Peyer's patch (tissue), 4 donors: ENCODE measurements at places on chromosomes 7 and 10. TPM values are rescaled to one million over a fixed set of nuclear protein-coding genes. Genes with fewer than 3 reads are reported as not detected.

AGFG2 gene
- total RNA-seq: 63.6 TPM

CNTNAP2 gene
- 4.6 TPM for total RNA-seq

KCP gene
- total RNA-seq: 3.3 TPM

KAT6B gene
- total RNA-seq: 94.9 TPM

HOXA9 gene
- 71.2 TPM for total RNA-seq

HECW1 gene
- total RNA-seq: 3.9 TPM

LBX1 gene
- total RNA-seq: not detected

C1QL3 gene
- not detected for total RNA-seq

- H3K27me3 ChIP-seq: no peaks in the 10 kb centered on the region
- no peaks in the 10 kb centered on the region for H3K4me1 ChIP-seq
- H3K27ac ChIP-seq: no peak overlapping the region
These were observed 256.7 kb upstream of the DGKB start for GRCh38 chr7:15159261-15159660.

GRCh38 chr7:129073204-129073603 lies 18.3 kb upstream of the TNPO3 start:
- H3K27ac ChIP-seq: no peak overlapping the region
- H3K4me1 ChIP-seq: no peaks in the 10 kb centered on the region
- H3K27me3 ChIP-seq: no peaks in the 10 kb centered on the region
- H3K4me3 ChIP-seq: no peak overlapping the region

- H3K4me1 ChIP-seq: peaks cover 83% of the 10 kb centered on the region
- no peaks in the 10 kb centered on the region for H3K27me3 ChIP-seq
- no peak overlapping the region for H3K4me3 ChIP-seq
- no peak for DNase-seq
- H3K36me3 ChIP-seq: no peaks in the 10 kb centered on the region
These were observed 16.9 kb downstream of the TSPAN14 start for GRCh38 chr10:80471001-80471400.

GRCh38 chr7:118644346-118644745 lies 419.8 kb downstream of the ANKRD7 start:
- no peaks in the 10 kb centered on the region for H3K27me3 ChIP-seq
- no peak overlapping the region for H3K4me3 ChIP-seq
- H3K4me1 ChIP-seq: no peaks in the 10 kb centered on the region
- H3K27ac ChIP-seq: no peak overlapping the region

DNA sequence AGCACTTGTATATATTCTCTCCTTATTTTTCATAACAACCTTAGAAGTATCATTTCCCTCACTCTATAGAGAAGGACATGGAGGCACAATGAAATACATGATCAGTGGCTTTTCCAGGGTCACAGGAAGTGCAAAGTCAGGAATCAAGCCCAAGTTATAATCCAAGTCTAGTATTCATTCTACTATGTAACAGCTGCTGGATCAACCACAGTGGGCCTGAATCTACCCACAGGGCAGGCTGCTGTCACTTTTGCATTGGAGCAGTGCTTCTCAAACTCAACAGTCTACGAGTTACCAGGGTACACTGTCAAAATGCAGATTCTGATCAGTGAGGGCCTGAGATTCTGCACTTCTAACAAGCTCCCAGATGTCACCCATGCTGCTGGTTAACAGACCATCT lies 18.3 kb downstream of the ZDHHC16 start:
- peak overlapping the region; percentile 36 for H3K27ac ChIP-seq
- no peaks in the 10 kb centered on the region for H3K4me1 ChIP-seq
- no peaks in the 10 kb centered on the region for H3K27me3 ChIP-seq
- no peak overlapping the region for H3K4me3 ChIP-seq

GRCh38 chr10:115026056-115026745 lies 67.0 kb upstream of the ATRNL1 start:
- H3K36me3 ChIP-seq: no peaks in the 10 kb centered on the region
- H3K4me1 ChIP-seq: no peaks in the 10 kb centered on the region
- no peaks in the 10 kb centered on the region for H3K27me3 ChIP-seq

- H3K4me3 ChIP-seq: no peak overlapping the region
- DNase-seq: no peak
- H3K27ac ChIP-seq: no peak overlapping the region
- H3K4me1 ChIP-seq: no peaks in the 10 kb centered on the region
These were observed 125.2 kb downstream of the CCDC3 start for GRCh38 chr10:12876266-12876665.

- no peak overlapping the region for H3K27ac ChIP-seq
- no peak for DNase-seq
- no peaks in the 10 kb centered on the region for H3K27me3 ChIP-seq
- no peak overlapping the region for H3K4me3 ChIP-seq
- no peaks in the 10 kb centered on the region for H3K4me1 ChIP-seq
These were observed 1.4 kb downstream of the C10orf62 start for GRCh38 chr10:97590748-97591495.

DNA sequence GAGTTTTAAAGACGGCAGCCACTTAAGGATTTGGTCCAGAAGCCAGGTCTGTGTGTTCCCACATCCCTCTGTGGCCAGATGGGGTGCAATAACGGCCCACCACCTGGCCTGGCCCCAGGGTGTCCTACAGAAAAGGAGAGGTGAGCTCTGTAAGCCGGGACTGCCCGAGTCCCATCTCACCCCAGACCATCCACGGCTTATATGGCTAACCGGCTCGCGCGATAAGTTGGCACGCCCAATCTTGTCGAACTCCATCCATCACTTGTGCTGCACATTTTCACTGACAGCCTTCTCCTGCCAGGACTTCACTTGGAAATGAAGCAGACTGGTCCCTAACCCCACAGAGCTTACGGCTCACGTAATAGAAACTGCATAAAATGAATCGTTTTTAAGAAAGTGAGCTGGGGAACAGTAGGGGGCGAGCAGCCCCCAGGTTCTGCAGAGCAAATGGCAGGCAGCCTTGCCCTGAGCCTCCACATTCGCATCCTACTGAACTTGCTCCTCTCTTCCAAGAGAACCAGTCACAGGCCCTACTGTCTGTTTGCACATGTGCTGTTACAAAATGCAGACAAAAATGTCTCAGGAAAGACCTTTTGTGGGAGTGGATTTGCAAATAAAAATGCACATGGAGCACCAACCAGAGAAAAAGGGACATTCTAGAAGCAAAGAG lies 98.2 kb downstream of the TNS3 start:
- H3K36me3 ChIP-seq: no peaks in the 10 kb centered on the region
- no peak for DNase-seq

DNA sequence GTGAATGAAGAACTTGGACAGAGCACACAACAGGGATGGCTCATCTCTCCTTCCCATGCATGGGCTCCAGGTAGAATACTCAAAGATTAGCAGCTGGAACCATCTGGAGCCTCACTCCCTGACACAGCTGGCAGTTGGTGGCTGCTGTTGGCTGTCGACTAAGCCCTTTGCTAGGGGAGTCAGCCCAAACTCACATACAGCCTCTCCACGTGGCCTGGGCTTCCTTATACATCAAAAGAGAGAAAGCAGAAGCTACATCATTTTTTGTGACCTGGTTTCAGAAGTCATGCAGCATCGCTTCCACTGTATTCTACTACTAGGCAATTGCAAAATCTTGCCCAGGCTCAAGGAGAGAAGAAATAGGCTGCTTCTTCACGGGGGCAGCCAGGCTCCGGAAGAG lies 24.4 kb downstream of the ASNS start:
- DNase-seq: no peak
- H3K4me3 ChIP-seq: no peak overlapping the region
- peaks cover 4% of the 10 kb centered on the region for H3K36me3 ChIP-seq
- no peaks in the 10 kb centered on the region for H3K4me1 ChIP-seq
- H3K27me3 ChIP-seq: no peaks in the 10 kb centered on the region

- no peak overlapping the region for H3K4me3 ChIP-seq
- no peaks in the 10 kb centered on the region for H3K36me3 ChIP-seq
- H3K27ac ChIP-seq: no peak overlapping the region
- no peaks in the 10 kb centered on the region for H3K27me3 ChIP-seq
- H3K4me1 ChIP-seq: no peaks in the 10 kb centered on the region
- DNase-seq: no peak
These were observed 410.0 kb upstream of the SEMA3D start for GRCh38 chr7:85596827-85597226.

DNA sequence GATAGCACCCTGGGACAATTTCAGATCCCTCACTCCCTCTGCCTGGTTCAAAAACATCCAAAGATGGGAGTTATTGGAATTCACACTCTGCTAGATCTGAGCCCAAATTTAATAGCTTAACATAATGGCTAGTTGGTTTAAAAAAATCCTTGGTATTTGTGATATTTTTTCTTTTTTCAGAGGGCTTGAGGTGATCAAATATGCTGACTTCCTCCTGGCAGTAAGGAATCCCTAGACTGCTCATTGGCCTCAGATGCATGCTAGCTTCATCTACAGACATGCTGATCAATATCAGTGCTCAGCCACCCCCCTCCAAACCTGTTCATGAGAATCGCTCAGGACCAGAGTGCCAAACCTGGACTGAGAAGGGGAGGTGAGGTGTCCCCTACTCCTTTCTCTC lies 74.7 kb upstream of the PLPP4 start:
- no peaks in the 10 kb centered on the region for H3K27me3 ChIP-seq
- H3K27ac ChIP-seq: no peak overlapping the region
- no peaks in the 10 kb centered on the region for H3K4me1 ChIP-seq
- H3K4me3 ChIP-seq: no peak overlapping the region
- H3K36me3 ChIP-seq: no peaks in the 10 kb centered on the region

DNA sequence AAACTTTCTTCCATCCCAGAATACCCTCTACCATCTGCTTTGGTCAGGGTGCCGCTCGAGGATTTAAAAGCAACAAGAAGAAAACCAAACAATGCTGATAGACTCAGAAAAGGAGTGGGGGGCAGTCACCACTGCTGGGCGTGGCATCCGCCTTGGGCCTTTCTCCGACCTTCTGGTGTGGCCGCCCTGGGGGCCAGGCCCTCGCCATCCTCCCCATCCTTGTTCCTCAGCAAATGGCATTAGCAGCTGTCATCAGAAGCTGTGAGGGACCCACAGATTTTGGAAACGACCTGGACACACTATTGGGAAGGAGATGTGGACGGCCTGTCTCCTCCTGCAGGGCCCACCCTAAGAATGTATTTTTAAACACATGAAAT lies 4.0 kb downstream of the ZNF511 start:
- no peaks in the 10 kb centered on the region for H3K27me3 ChIP-seq
- H3K4me1 ChIP-seq: no peaks in the 10 kb centered on the region
- no peak overlapping the region for H3K4me3 ChIP-seq
- no peak for DNase-seq
- H3K36me3 ChIP-seq: no peaks in the 10 kb centered on the region
- H3K27ac ChIP-seq: no peak overlapping the region

DNA sequence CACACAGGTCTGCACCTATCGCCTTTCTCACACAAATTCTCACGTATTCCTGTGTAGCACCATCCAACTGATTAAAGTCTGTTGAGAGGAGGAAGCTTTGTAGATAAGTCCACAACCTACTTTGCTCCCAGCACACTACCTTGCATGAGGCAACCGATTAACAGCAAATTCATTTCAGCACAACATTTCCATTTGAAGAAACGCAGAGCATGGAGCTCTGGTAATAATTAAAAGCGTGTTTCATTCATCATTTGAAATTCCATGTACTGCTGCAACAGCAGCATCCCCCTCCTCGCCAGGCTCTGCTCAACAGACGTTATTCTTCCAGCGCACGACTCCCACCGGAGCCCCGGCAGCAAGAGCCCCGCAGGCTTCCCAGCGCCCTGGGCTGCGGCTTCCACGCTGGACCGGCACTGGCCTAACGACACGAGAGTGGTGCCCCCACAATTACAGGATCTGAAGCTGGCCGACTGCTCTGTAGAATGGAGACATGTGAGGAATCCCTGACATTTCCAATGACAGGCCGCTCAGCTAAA lies 118.8 kb downstream of the DIP2C start:
- H3K36me3 ChIP-seq: no peaks in the 10 kb centered on the region
- no peak overlapping the region for H3K4me3 ChIP-seq
- DNase-seq: no peak
- no peaks in the 10 kb centered on the region for H3K27me3 ChIP-seq

- DNase-seq: no peak
- H3K27me3 ChIP-seq: no peaks in the 10 kb centered on the region
- H3K27ac ChIP-seq: no peak overlapping the region
- no peaks in the 10 kb centered on the region for H3K4me1 ChIP-seq
These were observed 211.4 kb downstream of the HERPUD2 start for GRCh38 chr7:35483568-35483967.

GRCh38 chr10:132450466-132450824 lies 53.4 kb downstream of the PWWP2B start:
- no peak for DNase-seq
- no peaks in the 10 kb centered on the region for H3K36me3 ChIP-seq
- H3K27me3 ChIP-seq: no peaks in the 10 kb centered on the region
- H3K4me1 ChIP-seq: peaks cover 18% of the 10 kb centered on the region
- H3K4me3 ChIP-seq: no peak overlapping the region
- H3K27ac ChIP-seq: no peak overlapping the region
